ENCODE measurements at places on chromosomes 7 and 10.

GRCh38 chr7:77473229-77474005 is 57.3 kb upstream of the GSAP start:
- DNase-seq = no peak

DNA sequence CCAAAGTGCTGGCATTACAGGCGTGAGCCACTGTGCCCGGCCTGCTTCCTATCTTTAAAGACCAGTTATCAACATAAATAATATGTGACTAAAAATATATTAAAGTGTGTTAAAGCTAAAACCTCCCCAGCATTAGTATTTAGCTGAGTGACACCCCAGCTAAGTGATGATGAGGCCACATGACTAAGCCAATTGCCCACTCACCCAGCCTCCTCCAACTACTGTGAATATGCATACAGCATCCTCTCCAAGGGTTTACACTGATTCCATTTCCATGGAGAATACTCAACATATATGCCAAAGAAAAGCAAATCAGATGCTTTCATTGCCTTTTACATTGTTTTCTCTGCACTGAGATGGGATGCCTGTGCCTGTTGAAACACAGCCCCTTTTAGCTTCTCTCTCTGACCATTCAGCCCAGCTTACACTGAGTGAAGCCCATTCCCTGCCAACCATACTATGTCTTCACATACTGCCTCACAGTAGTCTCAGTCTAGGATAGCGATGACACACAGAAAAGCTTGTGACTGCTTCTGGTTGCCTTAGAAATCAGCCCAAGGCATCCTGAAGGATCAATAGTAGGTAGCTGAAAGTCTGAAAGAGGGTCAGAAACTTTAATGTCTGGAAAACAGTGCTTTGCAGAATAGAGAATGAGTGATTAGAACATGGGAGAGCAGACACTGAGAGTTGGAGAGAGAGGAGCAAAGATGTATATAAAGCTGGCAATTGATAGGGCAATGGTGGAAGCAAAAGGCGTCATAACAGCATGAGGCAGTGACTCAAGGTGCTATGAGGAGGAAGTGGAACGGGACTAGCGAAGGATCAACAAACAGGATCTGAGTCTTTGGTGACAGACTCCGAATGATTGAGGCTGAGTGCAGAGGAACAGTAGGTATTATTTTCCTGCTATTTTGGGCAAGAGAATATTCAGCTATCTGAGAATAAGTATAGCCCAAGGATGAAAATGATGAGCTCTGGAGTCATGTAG is 19.8 kb upstream of the ATE1 start:
- no peak for DNase-seq

DNA sequence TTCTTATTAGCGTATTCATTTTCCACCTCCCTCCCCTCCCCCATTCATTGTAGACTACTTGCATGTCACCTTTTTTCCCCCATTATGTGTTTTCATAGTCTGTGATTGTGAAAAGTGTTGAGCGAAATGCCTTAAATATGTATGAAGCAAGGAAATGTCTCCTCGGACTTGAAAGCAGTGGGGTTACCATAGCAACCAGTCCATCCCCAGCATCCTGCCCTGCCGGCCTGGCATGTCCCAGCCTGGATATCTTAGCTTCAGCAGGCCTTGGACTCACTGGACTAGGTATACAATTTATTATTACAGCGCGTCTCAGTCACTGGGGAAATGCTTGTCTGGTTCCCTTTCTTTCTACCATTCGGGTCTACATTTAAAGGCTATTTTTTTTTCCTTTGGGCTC is 283.6 kb downstream of the BICC1 start:
- DNase-seq = peak; percentile 26

GRCh38 chr7:43211693-43212092 is 99.2 kb downstream of the HECW1 start:
- DNase-seq = no peak

DNA sequence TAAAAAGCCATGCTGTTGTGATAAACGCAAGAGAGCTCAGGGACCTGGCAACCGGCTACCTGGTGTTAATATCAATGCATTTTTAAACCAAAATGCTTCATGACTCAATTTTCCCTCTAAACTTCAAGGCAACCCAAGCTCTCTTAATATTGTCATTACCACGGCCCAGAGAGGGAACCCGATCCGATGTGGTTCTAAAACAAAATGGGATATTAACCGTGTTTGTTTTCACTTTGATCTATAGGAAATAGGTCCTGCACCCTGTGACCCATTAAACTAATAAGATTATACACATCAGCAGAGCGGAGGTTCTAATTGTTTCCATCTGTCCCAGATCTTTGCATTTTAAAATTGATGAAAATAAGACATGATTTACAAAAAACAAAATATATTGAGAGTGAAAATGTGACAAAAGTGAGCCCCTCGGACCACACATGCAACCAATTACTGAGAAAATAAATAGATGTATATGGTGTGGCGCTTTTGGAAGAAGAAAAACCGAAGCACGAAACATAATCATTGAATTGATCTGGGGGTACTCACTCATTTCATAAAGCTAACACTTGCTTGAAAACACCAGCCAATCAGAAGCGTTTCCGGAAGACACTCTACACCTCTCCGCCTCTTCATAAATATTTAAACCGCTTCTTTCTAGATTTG is 290.3 kb upstream of the NFE2L3 start:
- no peak for DNase-seq

- DNase-seq = no peak
Observed at GRCh38 chr10:42980553-42981357, 96.1 kb upstream of the RET start.

DNA sequence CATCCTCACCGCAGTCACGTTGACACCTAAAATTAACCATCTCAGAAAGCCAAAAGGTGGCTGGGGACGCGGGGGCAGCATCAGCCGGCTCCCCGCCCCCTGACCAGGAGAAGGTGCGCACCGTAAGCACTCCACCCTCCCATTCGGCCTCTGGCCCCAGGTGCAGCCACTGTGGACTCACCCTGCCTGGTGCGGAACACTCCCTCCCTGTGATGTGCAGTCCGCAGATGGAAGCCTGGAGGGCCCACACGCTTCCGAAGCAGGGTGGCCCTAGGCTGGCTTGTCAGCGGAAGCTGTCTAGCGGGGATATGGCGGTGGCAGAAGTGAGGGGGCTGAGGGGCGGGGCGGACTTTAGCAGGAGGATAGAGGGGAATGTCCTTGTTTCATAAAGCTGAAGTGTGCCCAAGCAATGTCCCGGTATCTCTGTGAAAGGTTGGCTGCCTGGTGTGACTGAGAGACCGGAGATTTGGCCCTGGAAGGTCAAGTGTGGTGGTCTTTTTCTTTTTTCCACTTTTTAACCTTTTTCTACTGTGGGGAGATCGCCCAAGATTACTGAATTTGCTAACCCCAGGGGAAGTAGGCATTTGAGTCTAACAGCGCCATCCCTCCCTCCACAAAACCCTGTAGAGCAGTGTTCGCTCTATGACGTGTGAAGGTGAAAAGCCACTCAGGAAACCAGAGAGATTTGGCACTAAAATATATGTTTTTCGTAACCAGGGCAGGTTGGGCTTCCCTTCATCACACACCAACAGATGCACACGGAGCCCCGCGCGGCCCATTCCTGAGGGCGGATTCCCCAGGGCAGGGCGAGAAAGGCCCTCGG is 74.7 kb downstream of the CXCL12 start:
- no peak for DNase-seq

DNA sequence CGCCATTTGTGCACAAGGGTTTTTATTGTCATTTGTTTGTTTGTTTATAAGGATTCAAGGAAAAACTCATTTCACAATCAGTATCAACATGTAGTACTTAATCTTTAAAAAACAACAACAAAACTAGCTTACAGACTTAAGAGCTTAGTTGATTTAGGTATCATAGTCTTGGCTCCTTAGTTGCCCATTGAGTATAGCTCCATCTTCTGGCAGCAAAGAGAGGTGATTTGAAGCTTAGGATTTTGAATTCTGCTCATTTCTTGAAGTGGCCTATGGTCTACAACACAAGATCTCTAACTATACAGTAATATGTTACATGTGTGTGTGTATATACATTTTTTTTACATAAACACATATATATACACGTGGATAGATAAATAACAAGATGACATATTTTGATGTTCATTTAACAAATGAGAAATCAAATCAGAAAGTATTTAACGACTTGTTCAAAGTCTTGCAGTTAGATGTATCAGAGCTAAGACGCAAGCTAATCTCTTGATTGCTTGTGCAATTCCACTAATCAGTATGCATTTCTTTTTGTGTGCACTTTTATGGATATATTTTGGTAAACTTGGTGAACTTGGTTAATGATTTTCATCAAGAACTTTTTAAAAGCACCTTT is 307.3 kb downstream of the CAMK1D start:
- peak; percentile 61 for DNase-seq

- no peak for DNase-seq
Observed at GRCh38 chr7:87225696-87226095, 6.2 kb upstream of the TMEM243 start.

- no peak for DNase-seq
Observed at GRCh38 chr10:13168781-13169180, 7.4 kb downstream of the MCM10 start.

GRCh38 chr10:78914502-78915189 is 154.1 kb upstream of the ZMIZ1 start:
- no peak for DNase-seq

- DNase-seq = no peak
Observed at GRCh38 chr7:86980223-86980622, 79.2 kb downstream of the ELAPOR2 start.

GRCh38 chr7:47354831-47355541 is 226.9 kb downstream of the TNS3 start:
- no peak for DNase-seq

- DNase-seq = no peak
Observed at GRCh38 chr7:55365205-55365674, at the start of gene LANCL2. Gene LANCL2, plus strand, starts transcription at chr7:55365337. Its CDS starts 689 bp downstream, at chr7:55366026.

DNA sequence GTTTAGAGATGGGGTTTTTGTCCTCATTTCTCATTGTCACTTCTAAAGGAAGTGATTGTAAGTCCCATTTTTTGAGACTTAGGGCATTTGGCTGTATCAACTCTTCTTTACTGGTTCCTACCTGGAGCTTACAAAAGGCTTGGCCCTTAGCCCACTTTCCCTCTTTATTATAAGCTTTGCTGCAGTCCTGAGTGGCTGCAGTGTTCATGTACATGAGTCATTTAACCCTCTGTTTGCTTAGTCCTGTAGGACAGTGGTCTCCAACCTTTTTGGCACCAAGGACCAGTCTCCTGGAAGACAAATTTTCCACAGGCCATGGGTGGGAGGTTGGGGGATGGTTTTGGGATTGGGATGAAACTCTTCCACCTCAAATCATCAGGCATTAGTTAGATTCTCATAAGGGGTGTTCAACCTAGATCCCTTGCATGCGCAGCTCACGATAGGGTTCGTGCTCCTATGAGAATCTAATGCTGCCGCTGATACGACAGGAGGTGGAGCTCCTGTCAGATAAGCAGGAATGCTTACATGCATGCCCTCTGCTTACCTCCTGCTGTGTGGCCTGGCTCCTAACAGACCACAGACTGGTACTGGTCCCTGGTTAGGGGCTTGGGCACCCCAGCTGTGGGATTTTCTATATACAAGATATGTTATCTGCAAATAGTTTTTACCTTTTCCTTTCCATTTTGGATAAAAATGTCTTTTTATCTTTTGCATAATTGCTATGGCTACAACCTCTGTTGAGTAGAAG is 99.7 kb downstream of the CCSER2 start:
- DNase-seq = no peak

- DNase-seq = peak; percentile 71
Observed at GRCh38 chr7:26153823-26154783, 2.1 kb downstream of the NFE2L3 start.

GRCh38 chr7:100406767-100407166 is 21.7 kb downstream of the ZCWPW1 start:
- no peak for DNase-seq

DNA sequence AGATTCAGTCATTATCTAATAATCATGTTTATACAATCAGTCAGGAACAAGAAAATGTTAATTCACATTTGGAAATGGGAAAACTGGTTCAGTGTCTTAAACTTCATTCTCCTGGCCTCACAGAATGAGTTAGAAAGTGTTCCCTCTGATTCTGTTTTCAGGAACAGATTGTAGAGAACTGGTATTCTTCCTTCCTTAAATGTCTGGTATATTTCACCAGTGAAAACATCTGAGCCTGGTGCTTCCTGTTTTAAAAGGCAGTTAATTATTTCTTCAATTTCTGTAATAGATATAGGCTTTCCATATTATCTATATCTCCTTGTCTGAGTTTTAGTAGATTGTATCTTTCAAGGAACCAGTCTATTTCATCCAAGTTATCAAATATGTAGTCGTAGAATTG is 97.1 kb upstream of the TMEM168 start:
- no peak for DNase-seq

DNA sequence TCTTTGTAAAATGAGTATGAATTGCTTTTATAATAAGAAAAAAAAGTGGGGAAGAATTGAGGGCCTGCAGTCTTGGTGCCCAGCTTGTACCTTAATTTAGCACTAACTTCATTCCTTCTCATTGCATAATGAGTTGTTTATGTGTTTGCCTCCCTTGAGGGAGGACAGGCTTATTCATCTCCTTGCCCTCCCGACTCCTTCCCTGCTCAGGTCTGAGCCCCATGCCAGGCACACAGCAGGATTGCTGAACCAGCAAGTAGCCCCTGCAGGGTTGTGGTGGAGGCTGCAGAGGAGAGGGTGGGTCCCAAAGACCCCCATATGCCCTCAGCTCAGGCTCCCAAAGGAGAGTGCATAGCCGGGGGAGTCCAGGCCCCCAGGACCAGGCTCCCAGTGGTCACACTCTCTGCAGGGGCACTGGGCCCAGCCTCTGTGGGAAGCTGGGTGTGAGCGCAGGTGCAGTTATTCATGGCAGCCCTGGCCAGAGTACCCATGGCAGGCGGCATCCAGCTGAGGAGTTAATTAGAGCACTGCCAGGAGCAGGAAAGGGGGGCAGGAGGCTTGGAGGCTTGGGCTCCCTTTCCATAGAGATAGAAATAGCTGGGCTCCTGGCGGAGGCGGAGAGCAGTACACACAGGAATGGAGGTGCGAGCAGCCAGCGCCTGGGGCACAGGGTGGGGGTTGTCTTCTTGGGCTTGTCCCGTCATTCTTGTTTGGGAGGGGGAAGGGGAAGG is 28.2 kb upstream of the GOLGA7B start:
- DNase-seq = peak; percentile 38

All from iPS-NIHi11 (cell line).